CD4-positive, alpha-beta T cell treated with Interleukin-1 beta for 1 hour (primary cell): ENCODE measurements at places on chromosomes 2 and 18.

DNA sequence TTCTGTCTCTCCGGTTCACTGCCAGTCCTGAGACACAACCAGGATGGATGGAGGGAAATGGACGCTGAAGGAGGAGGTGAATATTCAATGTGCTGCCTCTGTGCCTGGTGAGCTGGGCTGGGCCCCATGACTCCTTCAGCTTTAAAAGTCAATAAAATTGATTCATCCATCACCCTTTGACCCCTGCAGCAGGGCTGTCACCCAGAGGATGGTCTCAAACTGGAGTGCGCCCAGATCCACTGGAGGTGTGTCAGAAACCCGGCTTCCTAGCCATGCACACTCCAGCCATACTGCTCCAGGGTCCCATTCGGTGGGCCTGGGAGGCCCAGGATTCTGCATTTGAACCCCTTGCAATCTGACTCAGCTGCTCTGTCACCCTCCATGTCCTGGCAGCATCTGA lies 94.1 kb upstream of the BOD1L2 start:
- no peak for DNase-seq

DNA sequence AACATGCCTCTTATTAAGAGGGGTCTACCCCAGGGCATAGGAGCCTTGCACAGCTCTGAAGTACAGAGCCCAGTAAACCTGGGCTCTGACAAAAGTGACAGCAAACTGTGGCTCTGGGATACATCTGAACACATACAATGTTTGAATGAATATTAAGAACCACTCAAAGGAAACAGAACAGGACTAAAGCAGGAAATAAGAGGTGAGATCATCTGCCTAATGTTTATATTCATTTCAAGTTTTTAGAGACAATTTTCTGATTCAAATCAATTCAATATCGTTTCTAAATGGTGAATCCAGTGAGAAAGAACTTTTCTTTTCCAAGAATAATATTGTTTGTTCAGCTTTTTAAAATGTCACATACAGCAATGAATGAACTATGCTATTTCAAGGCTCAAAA lies 136.7 kb upstream of the CAVIN2 start:
- no peak for DNase-seq

GRCh38 chr2:735670-736218 lies 58.5 kb upstream of the TMEM18 start:
- no peak for DNase-seq

GRCh38 chr2:45681675-45682074 lies 30.2 kb downstream of the PRKCE start:
- no peak for DNase-seq

DNA sequence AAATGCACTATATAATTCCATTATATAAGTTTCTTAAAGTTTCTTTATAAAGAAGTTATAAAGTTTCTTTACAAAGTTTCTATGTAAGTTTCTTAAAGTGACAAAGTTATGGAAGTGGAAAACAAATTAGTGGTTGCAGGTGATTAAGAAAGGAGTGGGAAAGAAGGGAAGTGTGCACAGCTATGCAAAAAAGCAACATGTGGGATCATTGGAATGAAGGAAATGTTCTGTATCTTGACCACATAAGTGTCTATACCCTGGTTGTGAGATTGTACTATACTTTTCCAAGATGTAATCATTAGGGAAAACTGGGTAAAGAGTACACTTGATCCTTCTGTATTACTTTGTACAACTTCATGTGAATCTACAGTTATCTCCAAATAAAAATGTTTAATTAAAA lies 1541.1 kb downstream of the LRP1B start:
- DNase-seq, result no peak

- no peak for DNase-seq
Observed at GRCh38 chr2:7405861-7406715, 488.9 kb downstream of the RNF144A start.

GRCh38 chr2:74555610-74556103 lies 1.1 kb downstream of the DOK1 start:
- no peak for DNase-seq

DNA sequence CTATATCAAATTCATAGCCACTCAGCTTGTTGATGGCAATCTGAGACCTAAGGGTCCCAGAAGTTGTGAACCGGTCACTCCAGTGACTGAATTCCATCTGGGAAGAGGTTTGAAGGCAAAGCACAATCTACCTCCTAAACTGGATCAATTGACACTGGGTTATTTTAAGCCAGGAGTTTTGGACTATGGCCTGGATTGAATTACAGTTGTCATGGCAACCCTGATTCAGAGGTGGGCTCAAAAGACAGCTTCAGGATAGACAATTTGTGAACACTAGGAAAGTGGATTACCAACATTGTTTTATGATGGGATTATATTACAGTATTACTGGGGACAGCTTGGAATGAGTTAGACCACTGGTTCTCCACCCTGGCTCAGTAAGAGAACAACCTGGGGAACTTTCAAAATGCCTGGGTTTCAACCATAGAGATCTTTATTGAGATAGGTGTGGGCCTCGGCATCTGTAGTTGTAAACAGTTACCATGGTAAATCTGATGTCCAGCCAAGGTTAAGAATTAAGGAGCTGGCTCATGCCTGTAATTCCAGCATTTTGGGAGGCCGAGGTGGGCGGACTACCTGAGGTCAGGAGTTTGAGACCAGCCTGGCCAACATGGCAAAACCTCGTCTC lies 58.8 kb downstream of the MFSD6 start:
- no peak for DNase-seq

DNA sequence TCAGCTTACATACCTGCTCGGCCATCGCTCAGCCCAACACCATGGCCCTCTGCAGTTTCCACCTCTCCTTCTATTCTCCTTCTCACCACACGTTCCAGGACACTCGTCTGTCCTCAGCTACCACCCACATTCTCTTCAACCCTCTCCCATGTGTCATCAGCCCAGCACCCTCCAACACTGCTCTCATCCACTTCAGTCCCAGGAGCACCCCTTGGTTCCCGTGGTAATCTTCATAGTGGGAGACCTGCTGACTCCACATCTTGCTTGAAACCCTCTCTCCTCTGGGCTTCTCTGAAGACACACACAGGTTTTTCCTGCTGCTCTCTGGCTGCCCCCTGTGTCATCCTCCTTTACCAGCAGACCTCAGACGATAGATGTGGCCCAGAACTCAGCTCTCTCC lies 228.7 kb downstream of the GBX2 start:
- DNase-seq, result no peak

GRCh38 chr2:227267410-227268115 lies 57.5 kb upstream of the MFF start:
- no peak for DNase-seq

DNA sequence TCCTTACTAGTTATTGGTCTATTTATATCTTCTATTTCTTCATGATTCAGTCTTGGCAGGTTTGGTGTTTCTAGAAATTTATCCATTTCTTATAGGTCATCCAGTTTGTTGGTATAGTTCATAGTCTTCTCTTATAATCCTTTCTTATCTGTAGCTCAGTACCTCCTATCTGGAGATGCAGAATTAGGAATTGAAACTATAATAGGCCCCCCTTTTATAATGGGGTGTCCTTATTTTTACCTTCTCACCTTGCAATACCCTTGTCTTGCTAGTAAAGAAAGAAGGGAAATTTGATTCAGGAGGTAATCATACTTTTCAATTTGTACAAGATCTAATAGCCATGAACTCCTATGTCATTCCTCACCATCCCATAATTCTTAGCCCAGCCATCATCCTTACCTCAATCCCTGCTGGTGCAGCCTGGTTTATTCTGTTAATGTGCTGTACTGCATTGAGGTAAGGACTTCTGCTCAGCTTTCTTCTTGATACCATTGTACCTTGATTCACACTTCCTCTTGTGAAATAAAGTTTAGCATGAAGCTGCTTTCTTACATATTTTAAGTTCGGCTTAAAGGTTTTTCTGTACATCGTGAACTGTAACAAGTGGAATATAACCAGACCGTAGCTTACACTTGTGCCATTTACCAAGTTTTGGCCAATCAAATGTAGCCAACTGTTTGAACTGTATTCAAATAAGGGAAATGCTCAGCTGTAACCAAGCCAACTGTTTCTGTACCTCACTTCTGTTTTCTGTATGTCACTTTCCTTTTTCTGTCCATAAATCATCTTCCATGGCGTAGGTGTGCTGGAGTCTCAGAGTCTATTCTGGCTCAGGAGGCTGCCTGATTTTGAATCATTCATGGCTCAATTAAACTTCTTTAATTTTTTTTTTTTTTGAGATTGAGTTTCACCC lies 40.1 kb upstream of the PTH2R start:
- DNase-seq, result no peak

GRCh38 chr2:74945788-74946331 lies 12.6 kb upstream of the POLE4 start:
- no peak for DNase-seq

GRCh38 chr2:20452551-20452950 lies 5.7 kb downstream of the RHOB start:
- DNase-seq, result no peak

DNA sequence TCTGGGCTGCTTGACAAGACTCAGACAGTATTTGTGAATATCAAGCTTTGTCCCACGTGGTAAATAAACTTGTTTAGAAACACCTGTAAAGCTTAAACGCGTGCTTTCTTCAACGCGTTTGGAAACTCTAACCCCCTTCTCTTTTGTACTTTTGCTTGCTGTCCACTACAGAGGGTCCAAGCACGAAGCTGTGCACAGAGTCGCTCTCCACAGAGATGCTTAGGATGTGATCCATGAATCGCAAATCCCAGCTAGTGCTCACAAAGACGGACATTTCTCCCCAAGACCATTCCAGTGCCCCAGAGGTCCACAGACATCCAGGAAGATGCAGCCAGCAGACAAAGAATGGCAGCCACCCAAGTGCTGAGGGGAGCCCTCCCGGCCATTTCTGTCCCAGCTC lies at the start of gene GPR45:
Gene GPR45 (plus strand): TSS at position 301 of the 400 bp plus-strand sequence. CDS start 116 bp downstream, outside the sequence.
- DNase-seq, result no peak

- DNase-seq, result no peak
Observed at GRCh38 chr18:53911200-53911599, 313.3 kb downstream of the MBD2 start.

DNA sequence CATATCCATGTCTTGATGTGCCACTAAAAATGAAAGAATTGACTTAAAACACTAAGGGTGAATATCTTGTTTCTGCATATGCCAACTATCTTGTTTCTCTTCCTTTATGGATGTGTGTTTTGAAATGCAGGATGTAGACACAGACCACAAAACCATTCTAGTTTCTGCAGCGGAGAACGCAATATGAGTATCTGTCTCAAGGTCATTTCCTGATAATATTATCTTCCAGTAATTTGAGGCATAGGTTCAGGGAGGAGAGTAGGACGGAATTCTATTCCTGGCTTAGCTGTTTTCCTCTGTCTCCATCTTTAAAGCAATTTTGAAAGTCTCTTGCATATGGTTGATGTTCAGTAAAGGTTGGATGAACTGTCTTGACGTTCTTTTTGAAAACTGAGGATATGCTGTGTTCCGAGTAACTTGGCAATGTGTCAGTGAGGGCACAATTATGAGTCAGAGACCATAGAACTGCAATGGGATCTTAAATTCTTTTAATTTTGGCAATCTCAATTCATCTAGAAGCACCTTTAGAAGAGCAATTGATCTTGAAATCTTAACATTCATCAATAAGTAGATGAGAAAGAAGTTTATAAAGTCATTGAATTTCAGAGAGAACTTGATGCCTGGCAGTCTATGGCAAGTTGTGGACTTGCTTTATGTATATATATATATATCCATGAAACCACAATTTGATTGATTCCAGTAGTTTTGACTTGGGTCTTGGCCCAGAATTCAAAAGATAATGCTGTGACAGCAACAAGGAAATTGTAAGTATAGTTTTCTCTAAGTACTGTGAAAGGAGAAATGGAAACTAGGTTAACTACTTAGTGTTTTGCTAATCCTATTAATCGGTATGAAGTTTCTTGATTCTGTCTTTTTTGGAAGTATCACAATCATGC lies 24.8 kb downstream of the RAB27B start:
- DNase-seq, result no peak

GRCh38 chr2:217910875-217911212 lies 92.0 kb downstream of the TNS1 start:
- no peak for DNase-seq

DNA sequence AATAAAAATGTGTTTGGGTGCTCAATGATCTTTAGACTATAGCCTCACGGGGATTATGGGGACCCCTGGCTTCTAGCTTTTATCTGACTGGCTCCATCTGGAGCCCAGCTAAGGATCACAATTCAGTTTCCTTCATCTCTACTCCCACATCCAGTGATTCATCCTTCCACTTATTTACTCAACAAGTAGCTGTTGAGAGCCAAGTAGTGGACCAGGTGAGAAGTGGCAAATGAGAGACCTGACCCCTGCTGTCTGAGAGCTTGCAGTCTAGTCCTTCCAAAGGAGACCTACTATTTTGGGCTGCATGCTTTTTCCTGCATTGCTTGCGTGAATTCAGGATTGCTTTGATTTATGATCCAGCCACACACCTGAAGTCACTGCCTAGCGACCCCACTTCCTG lies 10.7 kb upstream of the DSG3 start:
- no peak for DNase-seq

- no peak for DNase-seq
Observed at GRCh38 chr2:162219426-162219825, 23.8 kb downstream of the FAP start.

- DNase-seq, result no peak
Observed at GRCh38 chr2:138723196-138723987, 56.8 kb downstream of the NXPH2 start.

- DNase-seq, result no peak
Observed at GRCh38 chr18:79792988-79793355, 4.8 kb upstream of the KCNG2 start.

DNA sequence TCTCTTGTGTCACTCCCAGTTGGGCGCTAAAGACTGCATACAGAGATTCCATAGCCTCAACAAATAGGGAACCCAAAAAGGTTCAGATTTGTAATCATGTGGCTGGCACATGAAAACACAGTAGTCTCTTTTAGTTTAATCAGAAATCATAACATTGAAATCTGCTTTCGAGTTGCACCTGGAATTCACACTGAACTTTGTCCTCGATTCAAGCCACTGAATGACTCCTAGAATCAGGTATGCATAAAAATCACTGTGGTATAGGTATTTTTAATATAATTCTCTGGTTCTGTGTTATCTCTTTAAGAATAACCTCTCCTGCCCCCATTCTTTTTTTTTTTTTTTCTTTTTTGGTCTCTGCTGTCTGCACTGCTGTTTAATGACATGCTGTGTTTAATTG lies 150.2 kb downstream of the KCNH7 start:
- DNase-seq, result no peak

DNA sequence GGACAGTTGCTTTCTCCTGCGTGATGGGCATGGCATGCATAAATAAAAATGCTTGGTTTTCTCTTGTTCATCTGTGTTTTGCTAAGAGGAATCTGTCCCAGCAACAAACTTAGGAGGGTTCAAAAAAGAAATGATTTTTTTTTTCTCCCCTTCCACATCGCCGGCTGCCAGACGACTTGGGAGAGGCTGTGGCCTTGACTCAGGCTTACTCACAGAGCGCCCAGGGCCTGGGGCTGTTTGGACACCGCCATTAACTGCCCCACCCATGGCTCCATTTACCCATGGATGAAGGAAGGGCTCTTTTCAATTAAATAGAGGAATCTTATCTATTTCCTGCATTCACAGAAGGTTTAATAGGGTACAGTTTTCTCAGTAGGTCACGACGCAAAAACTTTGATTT lies 22.3 kb upstream of the SERPINB5 start:
- no peak for DNase-seq

- DNase-seq, result no peak
Observed at GRCh38 chr2:234596696-234597575, 100.1 kb upstream of the ARL4C start.

- no peak for DNase-seq
Observed at GRCh38 chr2:60840880-60841279, 40.5 kb upstream of the REL start.

GRCh38 chr2:64609227-64609941 lies 44.3 kb downstream of the SERTAD2 start:
- peak; percentile 75 for DNase-seq
